ENCODE measurements at places on chromosomes 2 and 18. TPM values are rescaled to one million over a fixed set of nuclear protein-coding genes. Genes with fewer than 3 reads are reported as not detected.

AFF3 gene
- total RNA-seq: under 0.01 TPM

GRCh38 chr2:67255933-67256615 lies 141.1 kb upstream of the ETAA1 start:
- no peak for DNase-seq

- DNase-seq: no peak
These were observed 179.7 kb downstream of the FAM210A start for GRCh38 chr18:13546638-13547037.

DNA sequence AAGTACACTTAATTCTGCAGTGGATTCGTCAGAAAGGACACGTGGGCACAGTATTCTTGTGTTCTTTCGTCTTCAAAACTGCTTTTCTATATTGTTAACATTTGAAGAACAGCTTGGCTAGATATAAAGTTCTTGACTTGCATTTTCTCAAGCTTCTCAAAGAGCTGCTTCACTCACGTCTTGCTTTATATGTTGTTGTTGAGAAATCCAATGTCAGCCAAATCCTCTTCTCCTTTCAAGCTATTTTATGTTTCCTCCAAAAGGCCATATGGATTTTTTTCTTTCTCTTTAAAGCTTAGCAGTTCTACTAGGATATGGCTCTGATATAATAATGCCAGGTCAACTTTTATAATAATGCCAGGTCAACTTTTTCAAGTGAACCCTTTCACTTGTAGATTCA lies 65.5 kb upstream of the CYP1B1 start:
- no peak for DNase-seq

- DNase-seq: no peak
These were observed 96.5 kb downstream of the EPB41L5 start for GRCh38 chr2:120109186-120110061.
